ENCODE measurements at places on chromosomes 4 and X.

GRCh38 chr4:79865201-79865597 lies 207.8 kb downstream of the ANTXR2 start:
- DNase-seq, result no peak

- peak; percentile 46 for DNase-seq
These were observed 343.7 kb upstream of the TRAM1L1 start for GRCh38 chr4:117429061-117429460.

- peak; percentile 89 for DNase-seq
These were observed 206.5 kb upstream of the STK26 start for GRCh38 chrX:131816551-131817136.

- peak; percentile 51 for DNase-seq
These were observed 314.9 kb upstream of the DIPK2B start for GRCh38 chrX:45515262-45516215.

- no peak for DNase-seq
These were observed 1573.6 kb downstream of the TECRL start for GRCh38 chr4:62835631-62836030.

GRCh38 chr4:159871141-159871540 lies 768.3 kb downstream of the RAPGEF2 start:
- DNase-seq, result no peak

- no peak for DNase-seq
These were observed 204.5 kb upstream of the IGFBP7 start for GRCh38 chr4:57314636-57315035.

GRCh38 chr4:39719804-39720580 lies 22.1 kb downstream of the UBE2K start:
- no peak for DNase-seq

DNA sequence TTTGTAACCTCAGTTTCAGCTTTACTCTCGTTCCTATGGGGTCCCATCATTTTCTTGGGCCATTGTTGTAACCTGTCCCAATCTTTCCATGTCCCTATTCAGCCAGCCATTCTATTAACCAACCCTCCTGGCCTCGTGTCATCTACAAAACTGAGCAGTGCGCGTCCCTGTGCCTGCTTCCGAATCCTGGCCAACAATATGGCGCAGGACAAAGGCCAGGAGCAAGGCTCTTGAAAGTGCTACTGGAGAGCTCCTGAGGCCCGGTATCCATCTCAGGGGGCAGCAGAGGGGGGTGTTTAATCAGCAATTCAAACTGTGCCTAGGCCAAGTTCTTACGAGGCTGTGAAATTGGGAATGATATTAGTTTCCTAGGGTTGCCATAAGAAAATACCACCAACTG lies 41.2 kb upstream of the APLN start:
- DNase-seq, result no peak

DNA sequence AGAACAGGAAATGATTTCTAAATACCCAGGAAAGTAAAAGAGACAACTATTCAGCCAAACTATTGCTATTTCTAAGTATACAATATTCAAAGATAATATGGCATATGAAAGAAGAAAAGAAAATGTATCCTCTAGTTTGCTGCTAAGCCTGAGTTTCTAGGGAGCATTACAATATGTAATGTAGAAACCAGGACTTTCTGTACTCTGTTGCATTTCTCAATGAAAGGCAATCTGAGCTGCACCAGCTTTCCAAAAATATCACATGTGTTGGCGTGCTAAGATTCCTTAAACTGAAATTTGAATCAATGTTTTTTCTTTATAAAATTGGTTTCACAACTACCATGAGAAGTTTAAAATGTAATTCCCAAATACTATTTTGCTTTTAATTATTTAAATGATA lies 129.6 kb downstream of the ANK2 start:
- DNase-seq, result no peak

DNA sequence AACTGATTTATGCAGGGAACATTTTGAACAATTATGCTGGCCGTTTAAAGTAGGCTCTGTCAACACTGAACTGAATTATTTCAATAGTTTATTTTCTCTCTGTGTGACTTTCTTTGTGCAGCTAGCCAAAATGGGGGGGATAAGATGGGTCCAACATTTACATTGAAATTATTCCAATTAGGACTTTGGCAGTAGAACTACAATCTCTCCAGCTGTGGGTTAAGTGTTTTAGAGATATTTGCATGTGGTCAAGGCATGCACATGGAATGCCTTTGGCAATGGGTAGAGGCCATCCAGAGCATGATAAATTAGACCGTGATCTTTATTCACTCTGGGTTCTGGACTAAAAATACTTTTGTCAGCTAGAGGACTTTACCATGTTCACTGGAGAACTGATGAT lies 107.9 kb upstream of the ELOVL6 start:
- no peak for DNase-seq

- DNase-seq, result no peak
These were observed 380.5 kb upstream of the IGFBP7 start for GRCh38 chr4:57490520-57491255.

- no peak for DNase-seq
These were observed 54.9 kb downstream of the MAP7D2 start for GRCh38 chrX:20061855-20062254.

GRCh38 chr4:74671080-74671698 lies 123.1 kb downstream of the BTC start:
- no peak for DNase-seq

GRCh38 chr4:168876106-168876505 lies 133.9 kb downstream of the CBR4 start:
- no peak for DNase-seq

GRCh38 chrX:150159537-150159936 lies 203.6 kb upstream of the MAMLD1 start:
- DNase-seq, result no peak

DNA sequence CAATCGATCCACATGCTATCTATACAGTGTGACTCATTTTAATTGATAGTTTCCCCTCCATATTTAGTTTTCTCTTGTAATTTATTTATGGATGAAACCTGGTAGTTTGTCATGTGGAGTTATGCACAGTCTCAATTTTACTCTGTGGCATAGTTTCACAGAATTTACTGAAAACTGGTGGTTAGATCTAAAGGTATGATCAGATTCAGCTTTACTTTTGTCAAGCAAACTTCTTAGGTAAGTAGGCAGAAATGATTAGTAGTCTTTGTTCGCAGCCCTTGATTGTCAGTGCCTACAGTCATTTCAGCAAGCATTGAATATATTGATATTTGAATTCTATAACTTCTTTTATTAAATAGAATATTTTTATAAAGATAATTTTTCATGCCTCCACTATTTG lies 2.5 kb downstream of the ADD1 start:
- DNase-seq, result no peak

- no peak for DNase-seq
These were observed 1811.2 kb upstream of the PCDH10 start for GRCh38 chr4:131337936-131338335.

- DNase-seq, result no peak
These were observed 125.0 kb downstream of the ARHGAP6 start for GRCh38 chrX:11540532-11541377.

GRCh38 chr4:184790826-184791225 lies 34.9 kb downstream of the ACSL1 start:
- DNase-seq, result no peak

GRCh38 chr4:115360431-115360830 lies 247.0 kb upstream of the NDST4 start:
- DNase-seq, result no peak

GRCh38 chr4:74375824-74376426 lies 11.0 kb downstream of the EREG start:
- DNase-seq, result no peak

- no peak for DNase-seq
These were observed 1222.4 kb upstream of the AGA start for GRCh38 chr4:178664621-178665020.

DNA sequence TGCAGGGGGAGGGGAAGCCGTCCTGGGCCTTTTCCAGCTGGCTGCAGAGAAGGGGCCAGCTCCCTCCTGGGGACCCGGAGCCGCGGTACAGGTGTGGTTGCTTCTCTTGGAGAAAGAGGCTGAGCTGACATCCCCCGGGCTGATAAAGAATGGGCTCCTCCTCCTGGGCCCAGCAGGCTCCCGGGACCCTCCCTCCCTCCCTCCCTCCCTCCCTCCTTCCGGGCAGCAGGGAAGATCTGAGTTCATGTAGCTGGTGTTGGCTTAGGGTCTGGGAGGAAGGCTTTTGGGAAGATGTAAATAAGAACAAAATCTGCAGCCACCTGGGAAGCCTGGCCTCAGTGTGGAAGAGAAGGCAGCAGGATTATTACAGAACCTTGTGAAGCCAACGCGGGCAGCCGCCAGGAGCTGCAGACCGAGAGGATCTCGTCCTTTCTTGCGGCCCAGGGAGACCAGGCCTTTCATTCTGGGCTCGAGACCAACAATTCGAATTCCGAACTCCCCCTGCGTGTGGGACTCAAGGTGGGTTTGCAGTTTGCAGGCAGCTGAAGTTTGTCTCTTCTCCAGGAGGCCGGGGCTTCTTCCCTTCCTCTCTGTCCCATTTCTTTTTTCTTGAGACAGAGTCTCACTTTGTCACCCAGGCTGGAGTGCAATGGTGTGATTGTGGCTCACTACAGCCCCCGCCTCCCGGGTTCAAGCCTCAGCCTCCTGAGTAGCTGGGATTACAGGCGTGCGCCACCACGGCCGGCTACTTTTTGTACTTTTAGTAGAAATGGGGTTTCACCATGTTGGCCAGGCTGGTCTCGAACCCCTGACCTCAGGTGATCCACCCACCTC lies at the start of gene PLCXD1:
Gene PLCXD1 (plus strand): TSS at position 216 of the 834 bp plus-strand sequence. CDS start 2,807 bp downstream, outside the sequence.
- no peak for DNase-seq

DNA sequence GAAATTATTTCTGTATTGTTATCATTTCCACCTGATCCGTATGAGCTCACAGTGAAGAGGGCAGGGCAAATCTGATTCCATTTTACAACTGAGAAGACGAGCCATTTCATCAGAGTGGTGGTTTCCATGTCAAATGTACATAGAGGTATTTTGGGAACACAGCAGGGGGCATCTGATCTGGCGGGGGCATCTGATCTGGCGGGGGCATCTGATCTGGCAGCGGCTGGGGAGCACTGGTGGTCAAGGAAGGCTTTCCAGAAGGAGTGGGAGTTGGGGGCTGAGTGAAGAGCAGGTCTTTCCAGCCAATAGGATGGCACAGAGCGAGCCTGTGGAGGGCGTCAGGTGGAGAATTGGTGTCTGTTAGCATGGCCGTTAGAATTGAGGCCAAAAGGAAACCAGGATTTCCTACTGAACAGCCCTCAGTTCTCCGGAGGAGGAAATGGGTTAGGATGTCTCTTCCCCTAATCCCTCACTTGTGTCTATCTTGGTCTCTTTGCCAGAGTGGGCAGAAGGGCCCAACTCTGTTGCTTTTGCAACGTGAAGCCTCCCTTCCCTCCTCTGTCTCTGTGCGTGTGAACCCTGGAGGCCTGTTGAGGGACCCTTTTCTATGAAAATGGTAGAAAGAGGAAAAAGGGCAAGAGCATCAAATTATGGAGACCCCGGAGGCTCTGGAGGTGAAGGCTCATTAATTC lies 41.3 kb downstream of the RHOH start:
- no peak for DNase-seq

- no peak for DNase-seq
These were observed 27.2 kb upstream of the GRPR start for GRCh38 chrX:16096141-16096540.

DNA sequence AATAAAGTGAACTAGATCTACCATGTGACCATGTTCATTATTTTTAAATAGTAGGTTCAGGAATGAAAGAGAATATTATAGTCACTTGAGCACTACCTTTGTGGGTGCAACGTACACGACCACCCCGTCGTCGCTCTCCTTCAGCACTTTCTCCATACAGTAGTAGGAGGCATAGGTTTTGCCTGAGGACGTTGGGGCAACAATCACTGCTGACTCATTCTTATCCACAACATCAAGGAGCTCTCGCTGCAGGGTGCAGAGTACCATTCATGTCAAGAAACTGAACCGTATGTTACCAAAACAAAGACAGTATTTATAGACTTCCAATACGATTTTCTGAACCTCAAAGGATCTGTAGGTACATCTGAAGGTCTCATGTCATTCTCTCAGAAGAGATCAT lies 44.7 kb downstream of the DDX60 start:
- no peak for DNase-seq

GRCh38 chr4:103099691-103100392 lies at the start of gene BDH2:
TSS of gene BDH2 (minus strand) at chr4:103099834. CDS start at chr4:103096254, 3,580 bp downstream.
- no peak for DNase-seq

DNA sequence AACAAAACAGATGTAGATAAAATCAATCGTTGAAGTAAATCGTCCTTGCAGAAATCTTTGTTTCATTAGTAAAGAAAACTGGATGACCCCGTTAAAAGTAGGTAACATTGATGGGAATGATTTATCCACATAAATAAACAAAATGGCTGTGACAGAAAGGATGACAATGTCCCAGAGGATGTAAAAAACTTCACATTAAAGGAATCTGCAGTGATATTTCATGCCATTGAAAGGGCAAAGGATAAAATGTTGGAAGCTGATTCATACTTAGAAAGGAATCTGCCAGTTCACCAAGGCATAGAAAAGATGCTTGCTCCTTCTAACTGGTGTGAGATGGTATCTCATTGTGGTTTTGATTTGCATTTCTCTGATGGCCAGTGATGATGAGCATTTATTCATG lies 24.2 kb upstream of the EPGN start:
- DNase-seq, result no peak

DNA sequence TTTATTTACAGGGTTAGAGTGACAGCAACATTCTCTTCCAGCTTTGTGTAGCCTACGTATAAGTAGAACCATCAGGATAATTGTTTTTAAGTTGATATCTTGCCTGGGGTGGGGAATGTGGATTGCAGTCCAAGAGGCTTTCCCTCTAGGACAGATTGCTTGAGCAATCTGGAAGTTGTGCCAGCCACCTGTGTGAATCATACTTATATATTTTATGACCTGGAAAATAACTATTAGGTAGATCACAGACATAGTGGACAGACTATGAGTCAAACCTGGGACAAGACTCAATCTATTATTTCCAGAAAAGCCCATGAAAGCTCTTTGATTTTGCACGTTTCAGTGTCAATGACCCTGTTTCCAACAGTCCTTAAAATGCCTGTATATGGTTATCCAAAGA lies 98.9 kb downstream of the TLL1 start:
- no peak for DNase-seq

GRCh38 chr4:26377328-26378311 lies 56.8 kb downstream of the RBPJ start:
- no peak for DNase-seq

DNA sequence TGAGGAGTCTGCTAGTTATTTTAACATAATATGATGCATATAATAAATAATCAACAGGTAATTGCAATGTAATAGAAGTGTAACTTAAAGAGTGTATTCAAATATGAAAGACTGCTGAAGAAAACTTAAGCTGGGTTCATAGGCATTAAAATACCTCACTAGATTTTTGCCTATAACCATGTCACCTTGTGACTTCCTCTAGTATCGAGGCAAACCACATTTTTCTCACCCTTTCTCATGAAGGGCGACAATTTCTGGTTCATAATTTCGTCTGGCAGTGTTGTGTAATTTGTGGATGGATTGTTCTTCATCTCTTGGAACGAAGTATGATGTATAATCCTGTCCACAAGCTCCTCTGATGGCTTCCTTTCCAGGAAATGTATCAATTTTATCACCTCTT lies 16.0 kb downstream of the SULT1E1 start:
- DNase-seq, result no peak
